ENCODE measurements at places on chromosomes 2 and 18. TPM values are rescaled to one million over a fixed set of nuclear protein-coding genes. Genes with fewer than 3 reads are reported as not detected.

The NEU2 gene
- not detected for total RNA-seq

The PHOSPHO2 gene
- 1.4 TPM for total RNA-seq

The PAX8 gene
- 109 TPM for total RNA-seq

The RAX gene
- total RNA-seq, result not detected

The RGPD3 gene
- total RNA-seq, result 0.29 TPM

The CCDC148 gene
- total RNA-seq, result 1.2 TPM
